ENCODE measurements at places on chromosomes 6 and 20.
A peak's percentile ranks its signal among the peaks of the same experiment; 100 is the strongest.

GRCh38 chr6:117624869-117625481 lies 22.7 kb upstream of the GOPC start:
- no peak for DNase-seq

- DNase-seq: peak; percentile 45
Observed at GRCh38 chr6:124420116-124420840, 542.0 kb upstream of the RNF217 start.

- no peak for DNase-seq
Observed at GRCh38 chr6:112017169-112017568, 36.7 kb upstream of the CCN6 start.

- DNase-seq: peak; percentile 75
Observed at GRCh38 chr6:79466207-79466834, 70.9 kb downstream of the LCA5 start.

- DNase-seq: peak; percentile 32
Observed at GRCh38 chr20:20568604-20569205, 143.7 kb downstream of the RALGAPA2 start.

DNA sequence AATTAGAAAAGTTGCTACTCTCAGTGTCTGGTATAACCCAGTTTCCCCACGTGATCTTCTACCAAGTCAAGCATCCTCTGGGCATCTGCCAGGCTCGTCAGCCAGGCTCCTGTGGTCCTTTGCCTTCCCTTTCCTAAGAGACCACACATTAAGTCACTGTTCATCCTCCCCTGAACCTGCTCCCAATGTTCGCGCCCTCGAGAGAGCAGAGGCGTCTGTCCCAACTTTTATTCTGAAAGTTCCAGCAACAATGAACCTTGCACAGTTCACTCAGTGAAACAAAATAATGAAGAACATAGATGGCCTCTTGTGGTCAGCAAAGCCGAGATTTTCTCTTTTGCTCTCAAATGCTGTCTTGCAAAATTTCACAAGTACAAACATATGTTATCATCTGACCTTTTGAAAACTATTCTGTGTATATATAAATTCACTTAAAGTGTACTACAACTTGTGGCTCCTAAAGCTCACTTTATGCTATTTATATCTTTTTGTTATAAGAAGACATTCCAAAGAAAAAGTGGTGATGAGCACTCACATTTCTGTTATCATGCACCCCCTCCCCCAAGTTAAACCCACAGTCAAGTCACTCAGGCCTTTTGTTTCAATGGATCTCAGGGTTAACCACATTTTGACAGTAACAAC lies 39.2 kb upstream of the NHSL1 start:
- DNase-seq: no peak

GRCh38 chr20:24147961-24148360 lies 159.4 kb upstream of the GGTLC1 start:
- DNase-seq: no peak

DNA sequence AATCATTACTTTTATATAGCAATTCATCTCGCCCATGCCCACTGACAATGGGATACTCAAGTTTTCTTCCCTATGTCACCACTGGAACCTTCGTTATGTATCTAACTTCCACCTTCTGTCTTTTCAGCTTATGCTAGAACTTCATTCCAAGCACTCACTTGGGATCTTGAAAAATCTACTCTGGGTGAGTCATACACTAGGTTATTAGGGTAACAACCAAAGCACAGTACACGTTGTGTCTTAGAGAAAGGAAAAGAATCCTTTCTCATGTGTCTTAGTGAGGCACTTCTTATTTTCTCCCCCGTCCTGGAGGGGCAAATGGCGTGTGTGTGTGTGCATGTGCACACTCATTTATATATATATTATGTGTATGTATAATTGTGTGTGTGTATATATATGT lies 18.3 kb upstream of the FAM162B start:
- DNase-seq: no peak

- no peak for DNase-seq
Observed at GRCh38 chr6:165755583-165755982, 92.5 kb upstream of the PDE10A start.

DNA sequence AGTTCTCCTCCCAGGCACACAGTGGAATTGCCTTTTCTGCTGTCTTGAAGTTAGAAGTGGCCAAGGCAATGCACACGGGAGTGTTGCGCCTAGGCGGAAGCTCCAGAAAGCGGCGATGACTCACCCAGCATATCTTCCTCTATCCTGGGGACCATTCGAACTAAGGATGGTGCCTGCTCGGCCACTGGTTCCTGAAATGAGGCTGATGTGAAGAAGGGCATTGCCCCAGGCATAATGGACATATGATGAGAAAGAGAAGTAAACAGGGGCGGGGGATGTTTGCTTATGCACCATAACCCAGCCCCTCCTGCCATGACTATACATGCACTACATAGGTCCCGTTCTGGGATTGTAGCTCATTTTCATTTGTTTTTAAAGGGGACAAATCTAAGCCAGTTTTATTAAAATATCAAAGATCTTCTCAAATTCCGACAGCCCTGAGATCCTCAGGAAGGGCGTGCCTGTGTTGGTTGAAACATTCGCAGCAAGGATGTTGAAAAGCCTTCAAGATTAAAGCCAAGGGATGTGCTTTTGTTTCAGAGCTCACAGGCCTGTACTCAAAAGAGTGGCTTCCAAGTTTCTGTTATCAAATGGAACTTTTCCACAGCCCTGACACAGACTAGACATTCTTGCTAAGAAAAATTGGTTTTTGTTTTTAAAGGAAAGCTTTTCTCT lies 218.5 kb downstream of the LY86 start:
- DNase-seq: no peak

DNA sequence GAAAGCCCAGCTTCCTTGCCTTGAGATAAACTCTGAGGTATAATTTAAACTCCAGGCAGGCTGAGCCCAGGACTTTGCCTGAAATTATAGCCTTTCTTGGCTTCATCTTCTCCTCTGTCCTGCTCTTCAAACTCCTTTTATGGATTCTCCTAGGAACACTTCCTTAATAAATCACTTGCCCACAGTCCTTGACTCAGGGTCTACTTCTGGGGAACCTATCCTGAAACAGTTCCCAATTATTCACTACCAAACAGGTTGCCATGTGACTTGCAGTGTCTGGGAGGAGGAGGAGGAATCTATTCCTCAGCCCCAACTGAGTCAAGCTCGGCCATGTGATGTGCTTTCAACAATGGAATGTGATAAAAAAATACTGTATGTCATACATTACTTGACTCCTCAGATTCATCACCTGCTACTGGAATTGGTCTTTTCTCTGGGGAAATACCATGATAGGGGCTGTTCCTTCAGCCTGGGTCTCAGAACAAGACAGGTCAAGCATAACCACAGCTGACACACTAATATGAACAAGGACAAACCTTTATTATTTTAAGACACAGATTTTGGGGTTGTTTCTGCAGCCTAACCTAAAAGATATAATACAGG lies 20.5 kb upstream of the CDKN1A start:
- no peak for DNase-seq

GRCh38 chr20:18524646-18525045 lies 16.9 kb downstream of the SEC23B start:
- DNase-seq: no peak

DNA sequence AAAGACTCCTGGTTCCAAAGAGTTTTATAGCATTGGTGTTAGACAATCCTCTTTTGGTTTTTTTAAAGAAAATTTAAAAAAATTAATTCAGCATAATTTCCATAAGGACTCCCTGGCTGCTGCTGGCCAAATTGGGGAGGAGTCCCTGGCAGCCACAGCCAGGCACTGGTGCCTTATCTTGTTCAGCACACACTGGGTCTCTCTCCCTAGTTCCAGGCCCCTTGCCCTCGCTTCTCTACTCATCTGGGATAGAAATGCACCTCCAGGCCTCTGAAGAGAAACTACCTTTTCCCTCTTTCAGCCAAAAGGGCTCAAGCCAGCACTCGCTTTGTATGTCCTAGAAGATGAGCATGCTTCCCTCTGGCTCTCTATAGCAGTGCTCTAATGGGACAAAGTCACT lies 13.4 kb upstream of the MAPK13 start:
- DNase-seq: no peak

All from NCI-H774 (cell line).